Activated CD4-positive, alpha-beta memory T cell treated with anti-CD3 and anti-CD28 coated beads, Interleukin-2, amount 10 ng/mL, durations not matched to agents 7 days and 5 days (primary cell): ENCODE measurements at places on chromosomes 2 and 18. TPM values are rescaled to one million over a fixed set of nuclear protein-coding genes. Genes with fewer than 3 reads are reported as not detected.

Gene UPP2
- not detected for total RNA-seq

Gene DCDC2C
- not detected for total RNA-seq

Gene RFTN2
- total RNA-seq: not detected

DNA sequence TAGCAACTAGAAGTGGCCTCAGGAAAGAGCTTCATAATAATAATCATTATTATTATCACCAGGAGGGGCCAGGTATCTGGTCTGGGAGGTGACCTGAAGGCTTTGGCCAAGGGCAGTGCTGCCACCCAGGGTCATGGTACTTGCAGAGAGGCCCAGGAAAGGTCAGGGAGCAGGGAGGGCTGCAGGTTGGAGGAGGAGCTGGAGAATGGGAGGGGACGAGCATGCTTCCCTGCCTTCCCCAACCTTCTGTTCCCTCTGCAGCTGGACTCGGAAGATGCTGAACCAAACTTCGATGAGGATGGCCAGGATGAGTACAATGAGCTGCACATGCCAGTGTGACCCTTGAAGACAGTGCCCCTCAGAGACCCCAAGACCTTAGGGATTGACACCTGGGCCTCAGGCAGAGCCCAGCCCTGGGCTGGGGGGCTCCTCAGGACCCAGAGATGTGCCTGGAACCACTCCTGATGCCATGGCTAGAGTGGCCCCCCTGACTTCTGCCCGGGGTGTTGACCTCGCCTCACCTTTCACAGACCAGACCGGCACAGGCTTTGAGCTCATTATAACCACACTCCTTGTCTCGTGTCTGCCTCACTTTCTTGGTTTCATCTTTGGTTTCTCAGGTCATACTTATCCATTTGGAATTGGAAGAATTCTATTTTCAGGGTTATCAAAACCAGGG lies 14.1 kb downstream of the SLC4A3 start:
- H3K36me3 ChIP-seq: no peaks in the 10 kb centered on the region
- no peak overlapping the region for H3K27ac ChIP-seq
- peaks cover 6% of the 10 kb centered on the region for H3K4me1 ChIP-seq
- no peak for DNase-seq
- H3K4me3 ChIP-seq: no peak overlapping the region

GRCh38 chr2:1567556-1568344 lies 154.5 kb downstream of the TPO start:
- H3K27ac ChIP-seq: no peak overlapping the region
- H3K27me3 ChIP-seq: no peaks in the 10 kb centered on the region
- DNase-seq: no peak
- H3K36me3 ChIP-seq: no peaks in the 10 kb centered on the region

DNA sequence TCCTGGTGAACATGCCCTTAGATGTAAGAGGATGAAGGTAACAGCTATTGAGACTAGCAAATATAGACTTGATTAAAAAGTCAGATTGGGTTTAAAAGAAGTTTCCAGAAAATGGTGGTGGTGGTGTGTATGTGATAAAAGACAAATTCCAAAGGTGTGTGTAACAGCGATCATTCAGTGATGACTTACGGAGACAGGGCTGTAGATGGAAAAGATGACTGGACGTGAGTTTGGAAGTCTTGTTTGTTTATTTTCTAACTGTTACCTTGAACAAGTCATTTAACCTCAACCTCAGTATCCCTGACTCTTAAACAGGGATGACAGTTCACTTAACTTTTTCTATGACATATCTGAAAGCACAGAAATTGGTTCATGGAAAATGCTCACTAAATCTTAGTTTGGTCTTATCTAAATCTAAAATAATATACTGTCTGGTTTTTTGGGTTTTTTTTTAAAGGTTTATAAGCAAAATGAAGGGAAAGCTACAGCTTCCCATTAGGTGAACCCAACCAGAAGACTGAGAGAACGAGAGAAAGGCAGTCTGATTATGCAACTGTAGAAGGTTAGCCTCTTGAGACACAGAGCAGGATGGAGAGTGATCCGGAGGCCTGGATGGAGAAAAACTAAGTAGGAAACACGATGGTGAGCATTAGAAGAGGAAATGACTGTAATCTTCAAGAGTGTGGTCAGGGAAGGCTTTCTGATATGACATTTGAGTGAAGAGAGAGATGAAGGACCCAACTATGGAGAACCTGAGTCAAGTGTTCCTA lies 71.9 kb downstream of the TCF4 start:
- DNase-seq: no peak
- H3K4me3 ChIP-seq: no peak overlapping the region
- no peaks in the 10 kb centered on the region for H3K27me3 ChIP-seq
- H3K4me1 ChIP-seq: no peaks in the 10 kb centered on the region
- no peak overlapping the region for H3K27ac ChIP-seq

GRCh38 chr2:86072271-86072858 lies 33.3 kb downstream of the POLR1A start:
- DNase-seq: no peak
- H3K4me3 ChIP-seq: no peak overlapping the region
- peaks cover 35% of the 10 kb centered on the region for H3K4me1 ChIP-seq
- no peaks in the 10 kb centered on the region for H3K27me3 ChIP-seq
- H3K36me3 ChIP-seq: peaks cover 65% of the 10 kb centered on the region

GRCh38 chr2:150806336-150806735 lies 318.9 kb upstream of the RND3 start:
- no peak overlapping the region for H3K27ac ChIP-seq
- H3K4me1 ChIP-seq: no peaks in the 10 kb centered on the region
- no peaks in the 10 kb centered on the region for H3K27me3 ChIP-seq
- no peaks in the 10 kb centered on the region for H3K36me3 ChIP-seq
- no peak for DNase-seq
- no peak overlapping the region for H3K4me3 ChIP-seq
